Activated T-helper 9 cell treated with anti-CD3 and anti-CD28 coated beads, Interleukin-2, amount 50 U/mL, for 16 hours (primary cell): ENCODE measurements at places on chromosomes 5 and 9.

- DNase-seq: no peak
These were observed 75.9 kb downstream of the DAP start for GRCh38 chr5:10685115-10685521.

DNA sequence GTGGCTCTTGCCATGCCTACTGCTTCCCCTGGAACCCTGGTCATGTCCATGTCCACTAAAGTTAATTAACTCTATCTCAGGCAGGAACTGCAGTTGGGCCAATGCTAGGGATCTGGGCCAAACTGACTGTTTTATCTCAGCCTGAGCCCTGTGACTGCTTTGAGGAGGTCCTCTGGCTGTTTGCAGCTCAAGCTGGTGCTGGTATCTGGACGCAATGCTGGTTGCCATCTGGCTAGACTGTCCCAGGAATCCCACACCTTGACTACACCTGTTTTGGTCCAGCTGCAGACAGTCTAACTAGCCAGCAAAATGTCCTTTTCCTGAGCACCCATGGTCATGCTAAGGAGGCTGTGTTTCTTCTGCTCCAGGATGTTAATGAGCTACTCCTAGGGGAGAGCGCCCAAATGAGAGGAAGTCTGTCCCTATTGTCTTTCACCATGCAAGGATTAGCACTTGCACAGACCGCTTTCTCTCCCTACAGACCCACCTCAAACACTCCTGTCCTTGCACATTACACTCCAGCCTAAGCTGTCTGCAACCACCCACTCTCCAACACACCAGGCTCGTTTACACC lies 251.0 kb downstream of the SH3GL2 start:
- DNase-seq: no peak

DNA sequence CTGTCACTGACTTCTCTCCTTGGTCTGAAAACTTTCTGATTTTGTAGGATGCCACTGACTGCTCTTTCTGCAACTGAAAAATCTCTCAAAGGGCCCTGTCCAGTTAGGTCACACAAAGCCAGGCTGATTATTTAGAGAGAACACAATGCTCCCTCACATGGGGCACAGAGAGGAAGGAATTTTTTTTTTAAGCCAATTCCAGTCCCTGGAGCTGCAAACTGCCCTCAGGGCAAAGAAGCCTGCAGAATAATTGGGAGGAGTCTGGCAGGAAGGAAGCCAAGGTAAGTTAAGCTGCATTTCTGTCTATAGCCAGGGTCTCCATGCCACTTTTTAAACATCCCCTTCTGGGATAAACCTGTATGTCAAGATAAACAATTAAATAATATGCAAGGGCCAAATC lies 305.5 kb downstream of the ZSWIM6 start:
- DNase-seq: no peak

DNA sequence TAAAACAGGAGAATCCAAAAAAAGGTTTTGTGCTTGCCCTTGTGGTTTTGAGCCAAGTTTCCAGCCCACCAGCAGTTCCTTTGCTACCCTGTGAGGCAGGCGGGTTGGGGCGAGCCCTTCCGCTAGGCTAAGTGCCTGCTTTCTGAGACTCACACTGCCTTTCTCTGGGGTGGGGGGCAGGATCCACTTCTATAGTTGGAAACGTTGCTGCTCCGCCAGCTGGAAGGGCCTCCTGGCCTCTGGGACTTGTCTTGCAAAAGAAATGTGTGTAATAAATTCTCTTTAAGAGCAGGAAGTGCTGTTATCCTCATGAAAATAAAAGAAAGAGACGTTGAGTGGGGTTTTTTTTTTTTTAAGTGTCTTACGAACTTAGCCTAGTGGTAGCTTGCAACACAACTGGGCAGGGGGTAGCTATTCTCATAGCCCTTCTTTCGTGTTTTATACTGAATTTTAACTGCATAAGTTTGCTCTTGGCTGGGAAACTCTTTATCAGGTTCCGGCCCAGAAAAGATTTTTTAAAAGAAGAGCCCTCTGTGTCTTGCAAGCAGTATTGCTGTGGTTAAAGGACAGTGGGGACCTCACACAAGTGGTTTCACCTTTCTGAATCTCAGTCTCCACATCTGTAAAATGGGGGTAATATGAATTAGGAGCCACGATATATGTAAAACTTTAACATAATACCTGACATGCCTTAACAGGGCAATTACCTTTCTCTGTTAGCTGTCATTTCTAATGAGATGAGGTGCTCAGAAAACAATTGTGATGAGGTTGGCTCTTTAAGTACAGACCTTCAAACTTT lies 19.8 kb downstream of the JADE2 start:
- no peak for DNase-seq

- DNase-seq: no peak
These were observed 133.7 kb downstream of the DIRAS2 start for GRCh38 chr9:90508940-90509339.

- no peak for DNase-seq
These were observed 233.5 kb upstream of the WWC1 start for GRCh38 chr5:168057905-168058304.
